ENCODE measurements at places on chromosomes 12 and 14. TPM values are rescaled to one million over a fixed set of nuclear protein-coding genes. Genes with fewer than 3 reads are reported as not detected.
A peak's percentile ranks its signal among the peaks of the same experiment; 100 is the strongest.

DNA sequence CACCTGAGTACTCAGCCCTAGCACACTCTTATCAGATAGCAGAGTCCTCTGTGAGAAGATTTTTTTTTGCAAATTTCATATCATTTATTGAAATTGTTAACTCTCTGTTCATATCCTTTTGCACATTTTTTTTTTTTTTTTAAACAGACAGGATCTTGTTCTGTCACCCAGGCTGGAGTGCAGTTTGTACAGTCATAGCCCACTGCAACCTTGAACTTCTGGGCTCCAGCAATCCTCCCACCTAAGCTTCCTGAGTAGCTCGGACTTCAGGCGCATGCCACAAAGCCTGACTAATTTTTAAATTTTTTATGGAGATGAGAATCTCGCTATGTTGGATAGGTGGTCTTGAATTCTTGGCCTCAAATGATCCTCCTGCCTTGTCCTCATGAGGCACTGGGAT lies 4.3 kb downstream of the PARP2 start:
- no peak for DNase-seq

DNA sequence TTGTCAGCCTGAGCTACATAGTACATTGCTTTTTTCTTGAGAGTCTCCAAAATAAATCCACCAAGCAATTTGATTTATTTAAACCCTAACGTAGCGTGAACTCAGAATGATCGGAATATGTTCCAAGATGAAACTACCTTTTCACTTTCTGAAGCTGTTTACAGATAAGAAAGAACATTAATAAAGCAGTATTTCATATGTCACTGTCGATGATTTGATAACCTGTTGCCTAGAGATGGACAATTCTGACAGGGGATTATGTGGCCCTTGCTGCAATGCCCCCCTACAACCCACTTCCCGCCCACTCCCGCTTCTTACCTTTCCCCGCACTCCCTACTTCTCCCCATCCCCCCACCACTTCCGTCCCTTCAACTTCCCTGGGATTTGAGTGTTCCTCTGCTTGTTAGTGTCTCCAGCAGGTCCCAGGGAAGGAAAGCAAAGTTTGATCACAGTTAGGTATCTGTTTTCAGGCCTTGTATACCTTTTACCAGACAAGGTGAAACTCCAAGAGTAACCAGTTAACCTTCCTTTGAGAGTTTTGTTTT lies 229.2 kb upstream of the HMGA2 start:
- no peak for DNase-seq

DNA sequence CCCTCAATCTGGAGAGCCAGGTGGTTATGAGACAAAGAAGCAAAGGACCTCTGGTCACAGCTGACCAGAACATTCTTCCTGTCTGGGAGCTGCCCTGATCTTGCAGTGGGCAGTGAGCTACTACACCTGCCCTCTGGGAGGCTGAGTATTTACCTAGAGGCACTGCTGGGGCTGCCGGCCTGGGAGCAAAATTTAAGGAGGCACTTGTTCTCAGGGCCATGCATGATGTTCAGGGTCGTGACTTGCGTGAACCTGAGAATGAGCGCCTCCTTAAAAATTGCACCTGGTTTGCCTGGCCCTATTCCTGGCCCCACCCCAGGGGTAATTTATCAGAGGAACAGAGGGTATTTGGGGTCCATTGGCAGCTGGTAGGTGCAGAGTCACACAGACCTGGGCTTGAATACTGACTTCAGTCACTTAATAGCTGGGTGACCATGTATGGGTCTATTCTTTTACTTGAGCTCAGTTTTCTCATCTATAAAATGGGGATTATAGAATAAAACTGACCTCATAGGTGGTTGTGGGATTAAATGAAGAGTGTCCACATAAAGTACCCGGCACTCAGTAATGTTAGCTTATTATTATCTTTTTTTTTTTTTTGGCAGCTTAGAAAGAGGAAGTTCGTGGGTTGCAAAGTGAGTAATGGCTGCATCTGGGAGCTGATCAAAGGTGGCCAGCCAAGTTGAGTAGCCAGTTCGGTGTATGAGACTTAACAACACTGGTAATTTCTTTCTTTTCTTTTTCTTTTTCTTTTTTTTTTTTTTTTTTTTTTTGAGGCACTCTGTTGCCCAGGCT lies 107.4 kb upstream of the MED13L start:
- DNase-seq, result no peak

- DNase-seq, result no peak
Observed at GRCh38 chr14:50785457-50786063, 45.4 kb downstream of the NIN start.

DNA sequence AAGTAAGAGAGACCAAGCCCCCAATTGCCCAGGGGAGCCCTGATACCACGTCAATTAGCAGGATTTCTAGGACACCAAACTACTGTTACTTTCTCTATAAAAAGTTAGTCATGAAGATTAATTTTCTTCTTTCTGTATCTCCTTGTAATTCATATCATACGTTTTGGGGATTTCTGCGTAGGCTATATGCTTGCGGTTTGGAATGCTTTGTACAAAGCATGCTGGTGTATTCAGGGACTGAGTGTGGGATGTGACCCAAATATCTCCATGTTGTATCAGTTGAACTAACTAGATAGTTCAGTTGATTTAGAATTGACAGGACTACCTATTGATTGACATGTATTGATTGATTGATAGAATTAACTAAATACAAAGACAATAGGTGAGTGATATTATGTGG lies 7.7 kb downstream of the GPR33 start:
- no peak for DNase-seq

GRCh38 chr12:43872396-43872795 lies 36.5 kb downstream of the TMEM117 start:
- no peak for DNase-seq

- no peak for DNase-seq
Observed at GRCh38 chr12:124720681-124721500, 142.8 kb downstream of the SCARB1 start.

DNA sequence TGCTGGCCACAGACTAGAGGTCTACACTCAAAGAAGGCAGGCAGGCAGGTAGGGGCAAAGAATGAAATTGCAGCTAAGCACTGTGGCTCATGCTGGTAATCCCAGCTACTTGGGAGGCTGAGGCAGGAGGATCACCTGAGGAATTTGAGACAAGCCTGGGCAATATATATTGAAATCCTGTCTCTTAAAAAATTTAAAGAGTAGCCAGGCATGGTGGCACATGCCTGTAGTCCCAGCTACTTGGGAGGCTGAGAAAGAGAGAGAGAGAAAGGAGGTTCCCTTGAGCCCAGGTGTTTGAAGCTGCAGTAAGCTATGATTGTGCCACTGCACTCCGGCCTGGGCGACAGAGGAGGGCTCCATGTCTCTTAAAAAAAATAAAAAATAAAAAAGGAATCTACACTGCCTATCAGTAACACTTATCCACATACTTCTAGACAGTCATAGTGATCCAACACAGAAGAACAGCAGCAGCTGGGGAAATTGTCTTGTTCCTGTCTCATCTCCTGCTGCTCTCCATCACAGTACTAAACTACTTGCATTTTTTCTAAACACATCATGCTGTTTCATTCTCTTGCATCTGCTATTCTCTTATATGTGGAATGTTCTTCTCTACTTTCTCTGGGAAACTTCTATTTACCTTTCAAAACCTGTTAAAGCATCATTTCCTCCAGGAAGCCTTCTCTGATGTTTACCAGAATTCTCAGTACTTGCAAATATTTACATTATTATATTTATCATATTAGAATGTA lies 57.2 kb downstream of the ATF7 start:
- DNase-seq, result no peak

- DNase-seq, result no peak
Observed at GRCh38 chr14:76716285-76716684, 45.0 kb upstream of the VASH1 start.

- no peak for DNase-seq
Observed at GRCh38 chr12:45712319-45712718, 17.2 kb upstream of the ARID2 start.

DNA sequence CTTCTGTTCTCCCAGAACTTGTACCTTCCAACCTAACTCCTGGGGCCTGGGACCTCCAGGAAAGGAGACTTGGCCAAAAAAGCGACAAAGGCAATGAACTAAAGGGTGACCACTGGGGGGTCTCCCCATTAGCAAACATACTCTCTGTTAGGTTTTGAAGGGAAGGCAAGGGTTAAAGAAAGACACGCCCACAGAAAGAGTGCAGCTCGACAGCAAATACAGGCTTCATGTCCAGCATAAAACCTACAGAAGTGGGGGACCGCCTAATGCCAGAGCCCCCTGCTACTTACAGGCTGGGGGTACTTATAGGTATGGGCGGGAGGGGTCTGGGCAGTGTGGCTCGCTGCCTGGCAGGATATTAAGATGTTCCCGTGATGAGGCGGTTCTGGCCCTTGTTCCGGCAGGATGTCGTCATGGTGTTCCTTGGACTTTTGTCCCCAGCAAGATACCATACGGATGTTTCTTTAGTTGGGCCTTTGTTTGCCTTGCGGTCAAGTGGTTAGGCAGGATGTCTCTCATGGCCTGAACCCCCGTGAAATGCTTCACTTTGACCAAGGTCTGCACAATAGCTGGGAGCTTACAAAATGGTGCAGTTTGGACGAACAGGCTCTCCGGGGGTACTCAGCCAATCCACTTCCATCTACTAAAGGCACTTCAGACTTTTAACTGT lies 53.4 kb downstream of the PRMT8 start:
- peak; percentile 14 for DNase-seq

GRCh38 chr14:42565556-42565955 lies 958.9 kb downstream of the LRFN5 start:
- no peak for DNase-seq

- no peak for DNase-seq
Observed at GRCh38 chr14:51546603-51547258, 105.0 kb upstream of the FRMD6 start.

DNA sequence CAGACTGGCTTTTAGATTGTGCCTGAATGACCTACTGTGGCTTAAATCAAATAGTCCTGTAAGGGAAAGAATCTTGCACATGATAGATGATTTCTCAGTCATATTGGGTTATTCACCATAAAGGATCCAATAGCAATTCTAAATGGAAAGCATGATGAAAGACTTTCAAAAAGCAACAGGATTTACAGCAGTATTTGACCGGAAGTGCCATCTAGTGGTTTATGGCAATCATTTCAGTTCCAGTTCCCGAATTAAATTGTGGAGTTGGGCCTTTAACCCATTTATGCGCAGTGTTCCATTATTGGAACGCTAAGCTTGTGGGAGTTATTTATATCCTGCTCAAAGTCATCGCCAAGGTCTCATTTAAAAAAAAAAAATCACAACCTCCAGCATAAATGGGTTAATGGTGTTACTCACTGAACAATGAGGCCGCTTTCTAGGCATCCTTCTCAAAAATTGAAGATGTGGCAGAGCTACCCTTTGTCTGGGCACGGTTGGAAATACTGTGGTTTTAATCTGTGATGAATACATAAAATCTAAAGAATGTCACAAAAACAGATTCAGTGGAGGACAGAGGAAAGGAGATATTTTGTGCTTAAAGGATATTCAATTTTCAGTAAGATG lies 60.8 kb upstream of the REP15 start:
- DNase-seq, result peak; percentile 15

GRCh38 chr12:95003921-95004272 lies 400 bp upstream of the NDUFA12 start:
- DNase-seq, result no peak

- no peak for DNase-seq
Observed at GRCh38 chr12:6945613-6946012, 1.8 kb downstream of the C12orf57 start.

GRCh38 chr14:67999290-67999689 lies 179.7 kb downstream of the RAD51B start:
- no peak for DNase-seq

GRCh38 chr14:95057147-95057546 lies 100.2 kb downstream of the DICER1 start:
- no peak for DNase-seq

DNA sequence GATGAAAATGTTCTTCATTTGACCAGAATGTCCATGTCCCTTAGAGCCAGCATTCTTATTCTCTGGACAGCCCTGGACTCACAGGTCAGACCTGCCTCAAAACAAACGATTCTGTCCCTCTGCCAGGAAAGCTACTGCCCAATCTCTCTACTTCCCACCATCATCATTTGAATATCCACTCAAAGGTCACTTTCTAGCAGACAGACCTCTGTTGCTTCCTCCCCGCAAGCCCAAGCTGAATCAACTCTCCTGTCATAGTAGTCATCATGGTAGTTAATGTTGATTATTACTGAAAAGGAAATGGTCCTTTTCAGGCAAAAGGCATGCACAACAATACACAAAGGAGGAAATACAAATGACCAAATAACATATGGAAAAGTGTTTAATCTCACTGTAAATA lies 39.6 kb upstream of the CPM start:
- DNase-seq, result no peak

- peak; percentile 35 for DNase-seq
Observed at GRCh38 chr12:112979041-112979680, 842 bp downstream of the OAS2 start.

DNA sequence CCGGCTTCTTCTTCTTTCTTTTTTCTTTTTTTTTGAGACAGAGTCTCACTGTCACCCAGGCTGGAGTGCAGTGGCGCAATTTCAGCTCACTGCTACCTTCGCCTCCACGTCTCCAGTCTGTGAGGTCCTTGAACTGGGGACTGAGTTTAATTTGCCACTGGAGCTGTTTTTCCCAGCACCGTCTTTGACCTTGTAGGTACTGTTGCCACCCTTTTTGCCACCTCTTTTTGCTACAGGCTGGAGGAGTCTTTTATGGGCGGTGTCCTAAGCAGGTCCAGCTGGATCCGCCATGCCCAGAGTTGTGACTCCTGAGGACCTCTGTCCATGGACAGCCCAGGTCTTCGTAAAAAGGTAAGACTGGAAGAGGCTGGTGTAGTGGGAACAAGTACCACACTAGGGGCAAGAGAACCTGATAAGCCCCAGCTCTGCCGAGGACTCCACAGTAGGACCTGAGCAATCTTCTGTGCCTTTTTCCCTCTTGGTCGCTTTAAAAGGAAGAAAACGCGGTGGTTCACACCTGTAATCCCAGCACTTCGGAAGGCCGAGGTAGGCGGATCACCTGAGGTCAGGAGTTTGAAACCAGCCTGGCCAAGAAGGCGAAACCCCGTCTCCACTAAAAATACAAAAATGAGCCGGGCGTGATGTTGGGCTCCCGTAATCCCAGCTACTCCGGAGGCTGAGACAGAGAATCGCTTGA lies 946 bp downstream of the RNU4-2 start:
- peak; percentile 49 for DNase-seq

- DNase-seq, result no peak
Observed at GRCh38 chr12:131564845-131565244, 146.0 kb upstream of the SFSWAP start.

- DNase-seq, result no peak
Observed at GRCh38 chr12:65643595-65644386, 180.5 kb upstream of the HMGA2 start.

The BEGAIN gene
- 0.75 TPM for total RNA-seq

The DEPDC4 gene
- 2.5 TPM for total RNA-seq

The ANKRD52 gene
- 35.6 TPM for total RNA-seq

The KLRC4 gene
- total RNA-seq, result 0.72 TPM

The ATF1 gene
- 39.1 TPM for total RNA-seq

The ANO4 gene
- 0.13 TPM for total RNA-seq

The SLCO1B3 gene
- not detected for total RNA-seq

The TAS2R13 gene
- total RNA-seq, result 1.1 TPM

Data from mucosa of descending colon (tissue), 3 donors.